ENCODE measurements at places on chromosomes 3 and 15. TPM values are rescaled to one million over a fixed set of nuclear protein-coding genes. Genes with fewer than 3 reads are reported as not detected.

DNA sequence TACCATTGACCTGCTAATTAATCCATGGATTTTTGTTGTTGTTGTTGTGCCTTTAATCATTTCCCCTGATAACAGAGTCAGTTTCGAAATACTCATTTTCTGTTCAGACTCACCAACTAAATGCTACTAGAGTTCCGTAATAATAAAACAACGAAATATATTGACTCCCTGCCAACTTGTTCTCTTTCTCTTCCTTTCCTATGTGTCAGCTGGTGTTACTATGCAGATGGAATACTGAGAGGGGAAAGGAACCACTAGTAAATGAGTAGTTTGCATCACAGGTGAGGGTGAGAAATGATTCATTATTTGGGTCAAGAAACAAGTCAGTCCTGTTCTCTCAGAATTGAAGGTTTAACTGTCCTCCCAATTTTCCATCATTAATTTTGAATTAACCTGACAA lies 1027.3 kb downstream of the TUSC7 start:
- H3K36me3 ChIP-seq, result no peaks in the 10 kb centered on the region
- no peaks in the 10 kb centered on the region for H3K27me3 ChIP-seq
- no peak overlapping the region for H3K27ac ChIP-seq
- DNase-seq, result no peak

GRCh38 chr3:154956815-154957214 lies 123.3 kb upstream of the MME start:
- no peak overlapping the region for H3K27ac ChIP-seq
- DNase-seq, result no peak
- H3K27me3 ChIP-seq, result no peaks in the 10 kb centered on the region
- H3K36me3 ChIP-seq, result no peaks in the 10 kb centered on the region
- H3K4me1 ChIP-seq, result no peaks in the 10 kb centered on the region
- no peak overlapping the region for H3K4me3 ChIP-seq

HYAL1 gene
- total RNA-seq, result 16.7 TPM

LSAMP gene
- total RNA-seq, result 0.26 TPM

UPK1B gene
- total RNA-seq, result not detected

DNA sequence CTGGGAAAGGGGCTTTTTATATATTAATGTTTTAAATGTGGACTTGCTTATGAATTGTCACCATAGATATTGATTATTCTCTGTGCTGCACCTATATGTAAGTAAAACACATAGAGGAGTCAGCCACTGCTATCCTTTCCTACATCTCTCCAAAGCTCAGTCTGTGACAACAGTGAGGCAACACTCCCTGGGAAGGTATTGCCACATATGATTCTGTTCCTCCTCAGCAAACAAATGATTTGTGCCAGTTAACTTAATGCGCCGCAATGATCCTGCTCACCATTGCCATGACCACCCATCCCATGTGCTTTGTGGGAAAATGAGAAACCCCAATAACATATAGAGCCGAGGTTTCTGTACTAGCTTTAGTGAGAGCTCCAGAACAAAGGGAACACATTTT lies 75.1 kb upstream of the FBN1 start:
- H3K36me3 ChIP-seq, result no peaks in the 10 kb centered on the region
- H3K4me3 ChIP-seq, result no peak overlapping the region
- H3K27ac ChIP-seq, result no peak overlapping the region
- no peak for DNase-seq
- H3K27me3 ChIP-seq, result no peaks in the 10 kb centered on the region
- no peaks in the 10 kb centered on the region for H3K4me1 ChIP-seq

DNA sequence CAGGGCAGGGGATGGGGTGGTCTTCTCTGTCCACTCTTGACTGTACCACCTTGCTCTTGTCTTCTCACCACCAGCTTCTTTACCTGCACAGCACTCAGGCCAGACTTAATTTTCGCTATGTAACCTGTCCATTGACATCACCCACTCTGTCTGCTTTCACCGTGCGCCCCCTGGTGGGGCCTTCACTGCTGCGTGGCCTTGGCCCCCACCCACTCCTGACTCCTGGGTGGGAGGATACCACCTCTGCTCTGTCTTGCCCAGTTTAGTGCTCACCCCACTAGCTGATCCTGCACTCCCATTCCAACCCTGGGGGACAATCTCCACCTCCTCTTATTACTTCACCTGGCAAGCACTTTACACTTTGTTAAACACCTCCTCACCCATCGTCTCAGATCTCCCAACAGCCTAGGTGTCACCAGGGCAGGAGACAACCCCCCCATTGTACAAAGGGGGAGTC lies 17.7 kb downstream of the PTH1R start:
- no peaks in the 10 kb centered on the region for H3K27me3 ChIP-seq
- no peak overlapping the region for H3K4me3 ChIP-seq
- no peaks in the 10 kb centered on the region for H3K4me1 ChIP-seq
- H3K36me3 ChIP-seq, result no peaks in the 10 kb centered on the region

- H3K27me3 ChIP-seq, result no peaks in the 10 kb centered on the region
- H3K4me1 ChIP-seq, result no peaks in the 10 kb centered on the region
- no peaks in the 10 kb centered on the region for H3K36me3 ChIP-seq
- H3K4me3 ChIP-seq, result no peak overlapping the region
Measured at GRCh38 chr3:45092132-45093031, 53.8 kb downstream of the CDCP1 start.

DNA sequence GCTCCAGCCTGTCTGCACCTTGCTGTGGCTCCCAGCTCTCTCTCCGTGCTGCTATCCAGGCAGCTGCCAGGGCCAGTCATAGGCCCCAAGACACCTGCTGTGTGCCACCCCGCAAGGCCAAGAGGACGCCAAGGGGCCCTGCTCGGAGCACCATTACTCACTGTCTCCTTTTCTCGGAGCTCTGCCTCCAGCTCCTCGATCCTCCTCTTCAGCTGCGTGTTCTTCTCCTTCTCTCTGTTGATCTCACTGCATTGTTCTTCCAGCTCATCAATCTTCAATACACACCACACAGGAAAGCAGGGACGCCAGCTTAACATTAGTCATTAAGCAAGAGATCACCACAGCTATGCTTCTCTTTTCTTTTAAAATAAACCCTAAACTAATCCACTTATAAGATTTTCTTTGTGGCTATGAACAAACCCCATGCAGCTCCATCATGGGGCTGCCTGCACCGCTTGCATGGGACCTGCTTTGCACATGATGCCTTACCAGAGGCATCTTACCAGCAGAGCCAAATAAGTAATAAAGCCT lies 42.6 kb downstream of the WHAMM start:
- H3K4me3 ChIP-seq, result no peak overlapping the region
- no peaks in the 10 kb centered on the region for H3K27me3 ChIP-seq
- DNase-seq, result no peak
- no peaks in the 10 kb centered on the region for H3K4me1 ChIP-seq

GRCh38 chr3:116966649-116967048 lies 257.1 kb downstream of the TUSC7 start:
- DNase-seq, result no peak
- H3K4me3 ChIP-seq, result no peak overlapping the region
- H3K27me3 ChIP-seq, result no peaks in the 10 kb centered on the region
- no peaks in the 10 kb centered on the region for H3K36me3 ChIP-seq

GRCh38 chr15:98728082-98728810 lies 79.9 kb downstream of the IGF1R start:
- H3K27me3 ChIP-seq, result no peaks in the 10 kb centered on the region
- DNase-seq, result peak; percentile 29
- no peak overlapping the region for H3K4me3 ChIP-seq
- H3K4me1 ChIP-seq, result peaks cover 8% of the 10 kb centered on the region
- peak overlapping the region; percentile 94 for H3K27ac ChIP-seq
- H3K36me3 ChIP-seq, result no peaks in the 10 kb centered on the region

HRG gene
- not detected for total RNA-seq

DNA sequence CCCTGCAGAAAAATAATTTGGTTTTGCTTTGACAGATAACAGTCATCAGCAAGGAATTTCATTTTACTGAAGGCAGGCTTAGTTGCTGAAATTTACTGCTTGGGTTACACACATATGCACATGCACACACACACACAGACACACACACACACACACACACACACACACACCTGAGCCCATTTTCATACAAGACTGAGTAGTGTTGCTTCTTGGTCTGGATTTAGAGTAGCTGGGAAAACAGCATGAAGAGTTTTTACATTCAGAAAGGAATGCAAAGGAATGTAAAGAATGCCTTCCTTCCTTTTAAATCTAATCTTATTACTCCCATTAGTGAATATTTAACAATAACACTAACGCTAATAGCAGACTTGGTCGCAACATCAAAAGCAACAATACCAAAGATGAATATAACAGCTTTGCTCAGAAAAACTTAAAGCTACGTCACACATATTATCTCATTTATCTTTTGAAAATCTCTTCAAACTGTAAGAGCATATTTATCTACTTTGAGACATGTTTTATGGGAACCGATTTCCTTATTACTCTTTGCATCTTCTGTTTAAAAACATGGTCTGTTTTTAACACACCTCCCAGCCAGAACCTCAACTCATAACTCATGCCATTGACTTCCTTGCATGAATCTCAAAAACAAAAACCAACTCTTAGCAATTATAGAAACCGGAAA lies 32.5 kb downstream of the RFTN1 start:
- no peak for DNase-seq
- no peaks in the 10 kb centered on the region for H3K27me3 ChIP-seq
- H3K4me3 ChIP-seq, result no peak overlapping the region

SUSD5 gene
- 9.5 TPM for total RNA-seq

ZMAT3 gene
- total RNA-seq, result 24.4 TPM

CP gene
- 13.3 TPM for total RNA-seq

DNA sequence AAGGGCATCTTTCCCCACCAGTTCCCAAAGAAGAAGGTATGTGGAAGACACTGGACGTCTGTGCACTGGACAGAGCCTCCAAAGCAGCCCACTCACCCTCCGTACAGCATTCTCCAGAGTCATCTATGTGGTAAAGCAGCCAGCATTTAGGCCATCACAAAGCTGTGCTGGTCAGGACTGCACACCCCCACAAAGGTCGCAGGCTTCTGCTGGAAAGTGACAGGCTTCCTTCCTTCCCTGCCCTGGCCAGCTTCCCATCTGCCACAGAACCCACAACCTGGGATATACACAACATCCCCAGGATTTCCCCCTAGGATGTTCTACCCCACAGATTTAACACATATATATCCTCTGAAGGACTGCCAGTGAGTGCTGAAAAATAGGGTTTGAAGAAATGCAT lies 64.6 kb upstream of the GALNT15 start:
- no peak overlapping the region for H3K27ac ChIP-seq
- H3K27me3 ChIP-seq, result no peaks in the 10 kb centered on the region
- H3K4me1 ChIP-seq, result no peaks in the 10 kb centered on the region
- no peak for DNase-seq

GRCh38 chr3:189836795-189837194 lies 205.6 kb downstream of the TP63 start:
- no peaks in the 10 kb centered on the region for H3K36me3 ChIP-seq
- no peaks in the 10 kb centered on the region for H3K27me3 ChIP-seq
- no peaks in the 10 kb centered on the region for H3K4me1 ChIP-seq
- no peak overlapping the region for H3K4me3 ChIP-seq
- no peak overlapping the region for H3K27ac ChIP-seq

GRCh38 chr15:67835297-67836133 lies 4.3 kb downstream of the RNU6-1 start:
- H3K4me1 ChIP-seq, result no peaks in the 10 kb centered on the region
- DNase-seq, result no peak
- no peak overlapping the region for H3K27ac ChIP-seq
- no peaks in the 10 kb centered on the region for H3K36me3 ChIP-seq
- peak overlapping the region; percentile 28 for H3K4me3 ChIP-seq
- H3K27me3 ChIP-seq, result peaks cover 45% of the 10 kb centered on the region

DNA sequence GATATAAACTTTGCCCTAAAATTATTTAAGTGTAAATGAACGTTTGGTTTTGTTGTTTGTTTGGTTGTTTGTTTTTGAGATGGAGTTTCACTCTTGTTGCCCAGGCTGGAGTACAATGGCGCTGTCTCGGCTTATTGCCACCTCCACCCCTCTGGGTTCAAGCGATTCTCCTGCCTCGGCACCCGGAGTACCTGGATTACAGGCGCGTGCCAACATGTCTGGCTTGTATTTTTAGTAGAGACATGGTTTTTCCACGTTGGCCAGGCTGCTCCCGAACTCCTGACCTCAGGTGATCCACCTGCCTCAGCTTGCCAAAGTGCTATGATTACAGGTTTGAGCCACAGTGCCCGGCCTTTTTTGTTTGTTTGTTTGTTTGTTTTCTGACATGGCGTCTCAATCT lies 87.9 kb upstream of the CHD2 start:
- H3K36me3 ChIP-seq, result no peaks in the 10 kb centered on the region
- DNase-seq, result no peak
- no peaks in the 10 kb centered on the region for H3K27me3 ChIP-seq
- no peak overlapping the region for H3K27ac ChIP-seq
- no peak overlapping the region for H3K4me3 ChIP-seq

DNA sequence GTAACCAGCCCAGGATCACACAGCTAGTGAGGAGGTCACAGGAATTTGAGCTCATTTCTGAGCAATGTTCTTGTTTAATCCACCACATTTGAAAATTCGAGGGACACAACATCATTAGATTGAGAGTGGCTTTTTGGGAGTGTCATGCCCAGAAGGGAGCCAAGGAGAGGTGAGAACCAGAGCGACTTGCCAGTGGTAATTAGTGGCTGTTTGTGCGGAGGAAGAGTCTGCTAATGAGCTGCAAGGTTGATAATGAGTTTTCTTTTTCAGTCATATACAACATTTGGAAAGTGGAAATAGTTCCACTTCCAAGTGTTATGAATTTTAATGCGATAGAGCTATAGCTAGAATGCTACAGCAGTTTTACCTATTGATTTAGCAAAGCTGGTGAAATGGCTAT lies 19.7 kb downstream of the GABRA5 start:
- no peaks in the 10 kb centered on the region for H3K4me1 ChIP-seq
- H3K36me3 ChIP-seq, result no peaks in the 10 kb centered on the region
- no peaks in the 10 kb centered on the region for H3K27me3 ChIP-seq
- DNase-seq, result no peak
- no peak overlapping the region for H3K27ac ChIP-seq
- H3K4me3 ChIP-seq, result no peak overlapping the region

DNA sequence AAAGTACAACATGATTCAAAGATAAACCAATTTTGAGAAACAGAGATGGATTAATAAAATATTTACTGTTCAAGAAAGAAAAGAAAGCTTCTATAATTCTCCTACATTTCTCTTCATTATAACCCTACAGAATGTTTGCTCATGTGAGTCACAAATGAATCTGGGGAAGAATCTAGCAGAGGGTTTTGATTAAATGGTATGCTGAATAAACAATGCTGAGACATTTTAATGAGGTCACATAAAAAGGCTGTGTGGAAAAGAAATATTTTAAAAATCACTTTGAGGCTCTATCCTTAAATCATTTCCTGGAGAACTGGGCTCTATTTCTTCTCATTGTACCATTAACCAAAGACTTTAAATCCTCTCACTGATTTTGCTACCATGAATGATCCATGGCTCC lies 727.7 kb downstream of the NTRK3 start:
- no peak overlapping the region for H3K27ac ChIP-seq
- no peak for DNase-seq
- H3K36me3 ChIP-seq, result no peaks in the 10 kb centered on the region
- H3K4me3 ChIP-seq, result no peak overlapping the region
- no peaks in the 10 kb centered on the region for H3K4me1 ChIP-seq

UROC1 gene
- 0.07 TPM for total RNA-seq

- peak overlapping the region; percentile 83 for H3K27ac ChIP-seq
- H3K36me3 ChIP-seq, result no peaks in the 10 kb centered on the region
- H3K4me1 ChIP-seq, result peaks cover 26% of the 10 kb centered on the region
Measured at GRCh38 chr15:75177360-75178071, 24.2 kb upstream of the C15orf39 start.

GRCh38 chr3:106720510-106720909 lies 656.7 kb upstream of the CCDC54 start:
- no peak overlapping the region for H3K4me3 ChIP-seq
- DNase-seq, result no peak
- no peaks in the 10 kb centered on the region for H3K27me3 ChIP-seq
- no peaks in the 10 kb centered on the region for H3K36me3 ChIP-seq
- no peaks in the 10 kb centered on the region for H3K4me1 ChIP-seq
